ENCODE measurements at places on chromosomes 3 and 15.

GRCh38 chr15:48984811-48985352 is 21.2 kb upstream of the SHC4 start:
- DNase-seq: no peak

DNA sequence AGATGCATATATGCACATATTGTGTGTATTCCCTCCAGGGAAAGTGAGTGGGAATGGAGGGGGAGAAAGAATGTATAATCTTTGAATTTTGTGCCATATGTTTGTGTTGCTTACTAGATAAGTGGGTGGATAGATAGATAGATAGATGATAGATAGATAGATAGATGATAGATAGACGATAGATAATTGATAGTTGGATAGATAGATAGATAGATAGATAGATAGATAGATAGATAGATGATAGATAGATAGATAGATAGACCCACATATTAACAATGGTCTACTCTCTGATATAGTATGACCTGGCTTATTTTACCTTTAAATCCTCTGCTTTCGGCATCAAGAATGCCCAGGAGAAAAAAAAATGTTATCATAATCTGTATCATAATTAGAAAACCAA is 21.2 kb downstream of the GJD2 start:
- no peak for DNase-seq

- no peak for DNase-seq
Measured at GRCh38 chr3:24162929-24163328, 217.8 kb downstream of the NR1D2 start.

DNA sequence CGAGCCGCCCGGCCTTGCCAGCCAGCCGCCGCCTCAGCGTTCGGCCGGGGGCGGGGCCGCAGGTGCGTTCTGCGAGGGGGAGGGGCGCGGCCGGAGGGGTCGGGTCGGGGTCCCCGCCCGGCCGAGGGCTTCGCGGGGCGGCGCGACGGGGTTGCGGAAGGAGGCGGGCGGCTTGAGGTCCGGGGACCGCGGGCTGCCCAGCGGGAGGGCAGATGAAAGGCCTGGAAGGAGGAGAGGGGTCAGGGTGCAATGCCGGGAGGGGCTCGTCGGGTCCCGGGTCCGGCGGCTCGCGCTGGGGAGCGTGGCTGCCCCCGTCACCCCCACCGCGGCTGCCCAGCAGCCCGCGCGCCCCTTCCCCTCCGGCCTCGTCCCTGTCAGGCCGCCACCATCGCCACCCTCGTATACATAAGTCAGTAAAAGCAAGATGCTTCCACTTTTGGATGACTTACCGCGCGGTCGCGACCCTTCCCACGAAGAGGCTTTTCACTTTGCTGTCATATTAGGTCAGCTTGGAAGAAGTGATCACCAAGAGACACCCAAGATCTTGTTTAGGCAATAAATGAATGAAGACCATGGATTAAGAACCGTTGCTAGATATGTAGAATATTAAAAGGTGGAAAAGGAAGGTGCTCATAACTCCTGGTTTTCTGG is 620 bp upstream of the ANP32A start:
- DNase-seq: no peak

DNA sequence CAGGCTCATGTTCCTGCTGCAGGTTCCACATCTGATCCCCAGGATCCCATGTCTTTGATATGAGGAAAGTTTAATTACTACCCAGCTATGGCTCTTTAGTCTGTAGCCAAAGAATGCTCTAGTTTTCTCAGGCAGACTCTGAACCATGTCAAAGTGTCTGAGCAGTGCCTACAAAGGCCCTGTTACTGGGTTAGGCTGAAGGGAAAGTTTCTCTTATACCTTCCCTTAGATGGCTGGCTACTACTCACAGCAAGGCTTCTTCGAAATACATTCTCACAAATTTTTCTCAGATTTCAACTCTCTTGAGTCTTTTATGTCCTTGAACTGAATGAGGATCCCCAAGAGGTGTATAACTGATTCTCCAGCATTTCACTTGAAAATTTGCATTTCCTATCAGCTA is 102.4 kb downstream of the NR1D2 start:
- no peak for DNase-seq

- no peak for DNase-seq
Measured at GRCh38 chr15:41554343-41554742, 4.7 kb upstream of the TYRO3 start.

All from CD4-positive, alpha-beta T cell treated with Interferon gamma for 1 hour (primary cell).